Activated CD8-positive, alpha-beta memory T cell treated with anti-CD3 and anti-CD28 coated beads for 1 hour (primary cell): ENCODE measurements at places on chromosomes 16 and 17.

- no peak for DNase-seq
These were observed 93.2 kb upstream of the ZNF469 start for GRCh38 chr16:88289561-88289960.

DNA sequence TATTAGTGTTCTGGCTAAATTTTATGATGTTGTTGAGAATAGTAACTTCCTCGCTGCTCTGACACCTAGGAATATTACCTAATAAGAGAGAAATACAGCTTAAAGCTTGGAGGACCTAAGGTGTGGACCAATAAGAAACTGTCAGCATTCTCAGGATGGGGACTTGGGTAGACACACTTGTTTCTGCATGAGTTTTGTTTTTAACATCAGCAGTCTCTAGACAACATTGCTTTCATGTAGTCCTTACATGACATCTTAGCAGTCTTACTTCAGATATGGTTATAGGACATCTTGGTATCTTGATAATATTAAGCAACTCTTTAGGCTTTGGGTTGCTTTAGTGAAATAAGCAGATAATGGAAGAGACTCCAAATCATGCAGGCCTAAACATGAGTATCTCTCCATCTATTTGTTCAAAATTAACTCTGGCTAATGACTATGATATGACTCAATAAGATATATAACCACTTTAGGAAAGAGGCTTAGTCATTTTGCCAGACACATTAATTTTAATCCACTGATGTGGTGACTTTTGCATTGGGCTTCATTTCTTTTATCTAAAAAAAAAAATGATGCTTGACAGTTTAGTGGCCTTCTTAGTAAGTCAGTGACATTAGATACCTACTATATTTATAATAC is 84.5 kb downstream of the WNT3 start:
- DNase-seq, result no peak

GRCh38 chr17:59456923-59457615 is 108.3 kb upstream of the DHX40 start:
- no peak for DNase-seq

DNA sequence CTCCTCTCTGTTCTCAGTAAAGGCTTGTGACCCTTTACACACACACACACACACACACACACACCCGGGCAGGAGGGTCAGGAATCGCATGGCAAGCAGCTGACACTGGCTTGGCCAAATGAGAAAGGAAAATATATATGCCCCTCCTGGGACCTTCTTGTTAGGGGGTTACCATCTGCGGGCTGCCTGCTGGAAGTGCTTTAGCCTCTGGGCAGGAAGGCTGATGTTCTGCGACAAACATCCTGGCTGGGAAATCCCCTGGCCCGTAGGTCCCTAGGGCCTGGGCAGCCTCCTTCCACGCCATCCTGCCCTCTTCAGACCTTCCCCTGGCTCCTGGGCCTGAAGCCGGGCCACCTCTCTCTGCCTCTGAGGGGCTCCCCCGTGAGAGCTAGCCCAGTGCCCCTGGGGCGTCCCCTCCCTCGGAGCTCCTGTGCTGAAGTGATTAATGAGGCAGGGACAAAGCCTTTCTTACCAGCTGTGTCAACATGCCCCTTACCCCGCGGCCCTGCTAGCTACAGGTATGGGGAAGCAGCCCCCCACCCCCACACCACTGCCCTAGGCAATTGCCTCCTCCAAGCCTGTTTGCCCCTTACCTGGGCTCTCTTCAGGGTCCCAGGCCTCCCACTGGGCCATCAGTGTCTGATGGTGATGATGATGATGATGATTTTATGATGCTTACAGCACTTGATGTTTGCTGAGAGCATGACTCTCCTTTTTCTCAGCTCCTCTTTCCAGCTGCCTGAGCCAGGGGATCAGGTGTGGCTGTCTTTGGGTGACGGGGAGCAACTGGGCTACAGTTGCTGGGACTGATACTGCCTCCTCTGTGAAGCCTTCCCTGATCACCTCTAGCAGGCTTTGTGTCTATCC is 32.8 kb upstream of the ETV4 start:
- no peak for DNase-seq

- DNase-seq, result no peak
These were observed 20.3 kb upstream of the PECAM1 start for GRCh38 chr17:64410750-64411490.

- DNase-seq, result no peak
These were observed 42.3 kb downstream of the ABCC12 start for GRCh38 chr16:48113471-48113870.

DNA sequence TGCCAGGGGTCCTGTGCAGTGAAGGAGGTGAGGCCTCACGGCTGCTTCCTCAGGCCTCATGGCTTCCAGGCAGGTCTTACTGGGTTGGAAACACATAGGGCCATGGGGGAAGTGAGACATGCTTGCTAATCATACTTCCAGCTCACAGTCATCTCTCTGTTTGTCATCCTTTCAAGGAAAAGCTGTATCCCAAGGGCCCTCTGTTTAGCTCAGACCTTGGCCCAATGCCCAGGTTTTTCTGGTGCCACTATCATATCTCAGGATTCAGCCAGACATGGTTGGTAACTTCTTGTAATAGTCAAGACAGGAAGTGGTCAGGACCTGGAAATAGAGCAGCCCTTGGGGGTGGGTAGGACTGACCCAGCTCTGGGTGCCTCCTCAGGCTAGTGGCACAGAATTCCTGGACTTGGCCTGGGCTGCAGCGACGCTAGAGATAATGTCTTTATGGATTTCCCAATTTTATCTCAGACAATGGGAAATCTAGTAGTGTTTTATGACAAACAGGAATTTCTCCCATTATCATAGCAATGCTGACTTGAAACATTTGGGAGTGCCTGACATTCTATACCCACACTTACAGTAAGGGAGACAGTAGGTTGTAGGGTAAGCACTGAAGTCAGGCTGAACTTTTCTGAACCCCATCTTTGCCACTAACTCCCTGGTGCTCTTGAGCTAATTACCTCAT is 13.5 kb upstream of the ITGB3 start:
- DNase-seq, result no peak

DNA sequence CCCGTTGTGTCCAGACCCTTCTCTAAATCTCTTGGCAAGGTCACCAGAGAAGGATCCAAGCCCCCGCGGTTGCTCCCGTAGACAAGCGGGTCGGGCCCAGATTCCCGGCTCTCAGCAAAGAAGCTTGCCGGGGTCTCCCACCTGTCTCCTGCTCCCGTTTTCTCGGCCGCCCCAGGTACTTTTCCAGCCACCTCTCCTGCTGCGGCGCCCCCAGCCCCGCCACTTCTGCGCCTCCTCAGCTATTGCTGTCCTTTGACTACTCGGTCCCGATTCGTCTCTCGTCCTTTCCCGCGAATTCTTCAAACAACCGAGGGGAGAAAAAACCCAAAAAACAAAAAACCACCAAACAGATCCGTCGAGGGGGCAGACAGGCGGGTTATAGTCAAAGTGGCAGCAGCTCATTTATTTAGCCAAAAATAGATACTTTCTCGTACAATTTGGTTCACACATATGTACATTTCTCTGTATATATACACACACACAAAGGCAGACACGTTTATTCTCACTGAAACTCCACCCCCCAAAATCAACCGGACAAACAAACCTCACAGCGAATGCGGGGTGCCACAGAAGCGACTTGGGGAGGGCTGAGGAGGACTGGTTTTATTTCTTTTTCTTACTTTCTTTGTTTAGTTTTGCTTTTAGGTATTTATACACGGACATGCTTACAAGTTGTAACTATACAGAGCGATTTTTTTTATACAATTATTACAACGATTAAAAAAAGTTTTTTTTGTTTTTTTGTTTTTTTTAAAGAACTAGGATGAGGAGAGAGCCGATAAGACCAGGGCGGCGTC is 3.5 kb downstream of the IRX3 start:
- DNase-seq, result no peak

- DNase-seq, result no peak
These were observed 7.7 kb downstream of the CEP20 start for GRCh38 chr16:15880434-15881308.

DNA sequence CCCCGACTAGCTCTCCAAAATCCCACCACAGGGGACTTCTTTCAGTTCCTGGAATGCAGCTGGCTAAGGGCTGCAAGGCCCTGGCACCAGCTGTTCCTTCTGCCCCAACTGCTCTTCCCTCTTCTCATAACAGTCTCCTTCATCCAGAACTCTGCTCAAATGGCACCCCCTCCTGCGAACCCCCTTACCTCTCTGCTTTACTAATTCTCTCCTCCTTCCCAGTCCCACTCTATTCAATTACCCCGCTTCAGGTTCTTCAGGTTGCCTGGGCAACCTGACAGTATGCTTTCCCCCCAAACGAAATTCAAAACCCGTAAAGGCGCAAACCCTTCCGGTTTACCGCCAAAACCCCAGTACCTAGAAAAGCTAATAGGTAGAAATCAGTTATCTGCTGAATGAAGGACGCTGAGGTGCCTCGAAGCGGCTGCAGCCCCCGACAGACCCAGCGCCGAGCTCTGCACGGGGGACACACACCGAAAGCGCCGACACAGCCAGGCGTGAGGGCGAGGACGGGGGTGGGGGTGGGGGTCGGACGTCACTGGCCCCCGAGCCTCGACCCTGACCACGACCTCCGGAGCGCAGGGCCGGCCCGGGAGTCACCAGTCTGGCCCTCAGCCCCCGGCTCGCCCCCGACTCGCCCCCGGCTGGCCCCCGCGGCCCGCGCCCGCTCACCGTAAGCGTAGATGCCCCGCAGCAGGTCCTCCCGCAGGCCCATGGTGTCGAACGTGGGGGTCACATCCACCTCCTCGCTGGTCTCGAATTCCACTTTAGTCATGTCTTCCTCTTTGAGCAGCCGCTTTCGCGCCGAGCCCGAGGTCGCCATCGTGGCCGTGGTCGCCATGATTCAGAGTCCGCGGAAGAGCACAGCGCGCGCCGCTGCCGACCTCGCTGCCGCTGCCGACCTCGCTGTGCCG is 550 bp downstream of the EIF4A3 start:
- no peak for DNase-seq

GRCh38 chr17:29063992-29064391 is 21.1 kb downstream of the PIPOX start:
- no peak for DNase-seq

- no peak for DNase-seq
These were observed 860 bp downstream of the TIGD7 start for GRCh38 chr16:3304370-3304769.

GRCh38 chr16:90001761-90002503 is 17.3 kb downstream of the DBNDD1 start:
- DNase-seq, result no peak
